Fibroblast of lung (primary cell): ENCODE measurements at places on chromosomes 5 and 9. TPM values are rescaled to one million over a fixed set of nuclear protein-coding genes. Genes with fewer than 3 reads are reported as not detected.

Gene MAST4
- total RNA-seq: 10.5 and 15.2 TPM in 2 replicates

Gene SPINK6
- not detected in 2 replicates for total RNA-seq

Gene EXD3
- 7.4 and 13.0 TPM in 2 replicates for total RNA-seq

Gene PHYHD1
- 12.3 and 20.0 TPM in 2 replicates for total RNA-seq

Gene SLC23A1
- total RNA-seq: not detected in 2 replicates

Gene INIP
- 14.4 and 14.9 TPM in 2 replicates for total RNA-seq

Gene OR1Q1
- total RNA-seq: not detected in 2 replicates

Gene CKMT2
- total RNA-seq: 8.0 and 19.3 TPM in 2 replicates

Gene OBP2B
- not detected in 2 replicates for total RNA-seq

Gene CLIC3
- 1.3 and 3.5 TPM in 2 replicates for total RNA-seq

Gene NRG2
- total RNA-seq: 0.51 and 1.3 TPM in 2 replicates

Gene SAXO1
- under 0.01 and 0.17 TPM in 2 replicates for total RNA-seq

Gene IFNA13
- total RNA-seq: not detected in 2 replicates

Gene SLC36A1
- total RNA-seq: 3.9 and 4.6 TPM in 2 replicates
